ENCODE measurements at places on chromosomes 11 and 22.
A peak's percentile ranks its signal among the peaks of the same experiment; 100 is the strongest.

DNA sequence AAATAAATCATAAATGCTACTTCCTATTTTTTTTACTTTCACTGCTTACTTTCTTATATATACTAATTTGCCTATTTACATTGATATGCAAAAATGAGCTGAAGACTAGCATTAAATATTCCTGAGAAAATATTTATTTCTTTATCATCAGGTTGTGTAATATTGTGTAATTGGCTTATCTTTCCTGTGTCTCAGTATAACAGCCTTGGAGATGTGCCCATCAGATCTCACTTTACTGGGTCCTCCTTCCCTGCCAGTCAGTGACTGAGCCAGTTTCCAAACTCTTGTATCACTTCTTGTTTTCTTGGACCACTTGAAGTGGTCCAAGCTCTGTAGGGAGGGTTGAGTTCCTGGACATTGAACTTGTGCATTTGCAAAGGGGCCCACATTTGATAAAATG lies 900.0 kb downstream of the LUZP2 start:
- no peak for DNase-seq

- peak; percentile 33 for DNase-seq
Measured at GRCh38 chr22:21972293-21972779, 10.3 kb downstream of the TOP3B start.

- no peak for DNase-seq
Measured at GRCh38 chr11:112118176-112118575, 31.5 kb downstream of the SDHD start.

GRCh38 chr11:11884774-11885481 lies 43.2 kb downstream of the USP47 start:
- no peak for DNase-seq

DNA sequence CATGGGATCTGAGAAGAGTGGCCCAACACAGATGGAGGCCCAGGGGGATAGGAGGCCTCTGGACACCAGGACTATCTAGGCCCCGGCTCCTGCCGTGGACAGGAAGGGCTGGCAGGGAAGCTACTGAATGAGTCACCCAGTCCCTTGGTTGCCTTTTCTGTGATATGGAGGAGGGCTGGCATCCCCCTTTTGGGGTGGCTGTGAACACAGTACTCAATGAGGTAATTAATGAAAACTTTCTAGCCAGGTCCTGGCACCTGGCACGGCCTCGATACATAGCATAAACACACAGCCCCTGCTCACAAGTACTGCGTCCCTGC lies 163.2 kb downstream of the CHST1 start:
- DNase-seq = no peak

DNA sequence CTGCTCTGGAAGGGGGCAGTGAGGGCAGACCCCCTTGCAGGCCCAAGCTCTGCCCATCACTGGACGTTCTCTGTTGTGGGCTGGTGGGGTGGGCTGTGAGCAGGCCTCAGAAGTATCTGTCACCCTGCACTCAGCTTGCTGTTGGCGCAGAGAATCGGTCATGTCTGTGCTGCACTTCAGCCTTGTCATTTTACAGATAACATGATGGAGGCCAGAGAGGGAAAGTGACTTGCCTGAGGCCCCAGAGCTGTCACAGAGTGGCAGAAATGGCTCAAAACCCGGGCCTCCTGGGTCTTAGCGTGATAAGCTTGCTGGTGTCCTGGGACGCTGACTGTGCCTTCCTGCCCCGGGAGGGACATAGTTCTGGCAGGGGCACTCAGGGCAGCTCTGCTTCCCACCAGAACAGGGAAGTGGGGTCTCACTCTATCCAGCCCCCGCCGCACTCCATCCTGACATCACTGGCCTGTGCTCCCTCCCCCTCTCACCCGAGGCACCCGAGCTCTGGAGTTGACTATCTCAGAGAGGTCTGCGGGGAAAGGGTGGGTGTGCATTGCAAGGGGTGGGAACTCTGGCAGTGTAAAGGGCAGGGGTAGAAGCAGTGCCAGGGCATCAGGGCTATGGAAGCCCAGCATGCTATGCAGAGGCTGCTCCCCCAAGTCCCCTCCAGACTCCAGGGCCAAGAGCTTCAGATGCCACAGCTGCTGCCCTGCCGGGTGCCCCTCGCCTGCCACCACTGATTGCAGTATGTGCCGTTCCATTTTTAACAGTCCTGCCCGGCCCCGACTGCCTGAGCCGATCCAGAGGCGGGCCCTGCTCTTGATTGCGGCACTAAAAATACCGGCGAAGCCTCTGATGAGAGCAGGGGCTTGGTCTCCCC lies 50.4 kb upstream of the NECTIN1 start:
- no peak for DNase-seq

- DNase-seq = no peak
Measured at GRCh38 chr22:43240614-43241013, 53.7 kb upstream of the TTLL12 start.

- no peak for DNase-seq
Measured at GRCh38 chr11:67268081-67268961, 2.0 kb downstream of the GRK2 start.

DNA sequence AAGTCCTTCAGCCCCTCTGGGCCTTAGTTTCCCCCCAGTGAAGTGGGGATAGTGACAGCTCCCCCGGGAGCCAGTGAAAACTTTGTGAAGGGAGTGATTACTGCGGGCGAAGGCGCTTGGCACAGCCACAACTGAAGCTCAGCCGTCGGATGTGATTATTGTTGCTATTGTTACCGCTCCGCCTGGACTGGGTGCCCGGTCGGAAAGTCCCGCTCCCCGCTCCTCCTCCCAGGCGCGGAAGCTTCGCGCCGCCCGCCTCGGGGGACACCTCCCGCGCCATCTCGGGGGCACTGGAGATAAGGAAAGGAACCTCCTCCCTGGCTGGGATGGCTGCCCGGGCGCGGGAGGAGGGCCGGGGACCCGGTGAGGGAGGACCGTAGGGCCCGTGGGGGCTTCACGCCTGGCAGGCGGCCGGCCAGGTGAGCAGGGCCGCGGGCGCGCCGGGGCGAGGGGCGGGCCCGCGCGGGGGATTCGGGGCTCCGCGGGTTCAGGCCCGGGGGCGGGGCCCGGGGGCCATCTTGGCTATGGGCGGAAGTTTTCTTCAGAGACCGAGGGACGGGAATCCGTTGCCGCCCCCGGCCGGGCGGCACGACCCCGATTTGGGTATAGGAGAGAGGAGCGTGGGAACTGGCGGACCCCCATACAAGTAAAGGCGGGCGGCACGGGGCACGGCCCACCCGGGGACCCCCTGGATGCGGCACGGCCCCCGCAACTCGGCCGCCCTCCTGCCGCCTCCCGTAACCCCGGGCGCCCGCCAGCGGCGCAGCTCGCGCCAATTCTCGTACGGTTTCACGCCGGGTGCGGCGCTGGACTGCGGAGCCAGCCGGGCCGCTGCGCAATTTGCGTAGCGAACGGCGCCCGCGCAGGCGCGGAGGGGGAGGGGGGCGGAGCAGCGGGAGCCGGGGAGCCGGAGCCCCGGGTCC lies at the start of gene GPR137:
Gene GPR137 (plus strand): TSS at position 887 of the 923 bp plus-strand sequence. CDS start 677 bp downstream, outside the sequence.
- no peak for DNase-seq

- DNase-seq = no peak
Measured at GRCh38 chr11:26126741-26127140, 205.2 kb upstream of the ANO3 start.

DNA sequence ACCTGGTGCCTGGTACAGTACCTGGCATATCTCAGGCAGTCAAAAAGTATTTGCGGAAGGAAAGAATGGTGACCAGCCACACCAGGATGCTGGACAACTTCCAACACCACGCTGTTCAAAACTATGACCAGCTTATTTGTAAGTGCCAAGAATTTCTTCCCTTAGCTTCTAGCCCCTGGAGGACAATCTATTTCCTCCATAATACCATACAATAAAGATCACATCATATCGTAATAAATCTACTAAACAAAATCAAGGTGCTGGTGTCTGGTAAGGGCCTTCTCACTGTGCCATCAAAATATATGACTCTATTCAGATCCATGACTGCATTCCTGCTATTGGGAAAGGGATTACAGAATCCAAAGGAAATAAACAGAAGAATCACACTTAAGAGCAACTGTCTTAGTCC lies 51.5 kb downstream of the ALG9 start:
- DNase-seq = no peak

Data from Panc1 (cell line).